WERI-Rb-1 (cell line): ENCODE measurements at places on chromosomes 1 and 21.

DNA sequence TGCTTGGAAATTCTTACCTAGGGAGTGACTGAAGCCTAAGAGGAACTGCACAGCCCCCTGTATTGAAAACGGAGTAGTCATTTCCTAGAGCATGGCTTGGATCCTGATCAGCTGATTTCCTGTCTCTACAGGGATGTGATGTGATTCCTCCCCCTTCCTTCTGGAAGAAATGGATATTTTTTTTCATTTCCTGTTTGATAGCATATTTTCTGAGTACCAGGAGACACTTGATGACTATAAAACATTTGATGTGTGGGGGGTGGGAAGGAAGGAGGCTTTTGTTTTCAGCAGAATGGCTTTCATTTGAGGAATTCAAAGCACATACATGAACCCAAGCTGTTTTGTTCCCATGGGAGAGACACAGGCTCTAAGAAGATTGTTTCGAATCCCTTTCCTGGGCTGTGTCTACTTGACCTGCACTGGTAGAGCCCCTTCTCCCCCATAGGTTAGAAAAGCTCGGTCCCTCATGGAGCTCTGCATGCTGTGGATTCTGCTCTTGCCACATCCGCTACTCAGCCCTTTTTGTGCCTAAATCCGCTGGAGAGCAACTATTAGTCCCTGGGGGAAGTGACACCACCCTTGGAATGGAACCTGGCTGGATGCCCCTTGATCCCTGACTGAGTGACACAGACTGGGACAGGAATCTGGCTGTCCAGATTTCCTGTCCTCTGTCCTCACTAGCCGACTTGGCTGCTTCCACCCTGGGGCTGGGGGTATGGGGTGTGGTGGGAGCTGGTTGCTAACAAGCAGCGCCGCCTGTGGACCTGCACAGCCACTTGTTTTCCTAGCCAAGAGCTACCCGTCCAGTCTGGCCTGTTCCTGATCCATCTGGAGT lies 71.8 kb upstream of the MACF1 start:
- peak; percentile 40 for DNase-seq

- no peak for DNase-seq
These were observed 21.5 kb upstream of the PWP2 start for GRCh38 chr21:44085491-44086321.

DNA sequence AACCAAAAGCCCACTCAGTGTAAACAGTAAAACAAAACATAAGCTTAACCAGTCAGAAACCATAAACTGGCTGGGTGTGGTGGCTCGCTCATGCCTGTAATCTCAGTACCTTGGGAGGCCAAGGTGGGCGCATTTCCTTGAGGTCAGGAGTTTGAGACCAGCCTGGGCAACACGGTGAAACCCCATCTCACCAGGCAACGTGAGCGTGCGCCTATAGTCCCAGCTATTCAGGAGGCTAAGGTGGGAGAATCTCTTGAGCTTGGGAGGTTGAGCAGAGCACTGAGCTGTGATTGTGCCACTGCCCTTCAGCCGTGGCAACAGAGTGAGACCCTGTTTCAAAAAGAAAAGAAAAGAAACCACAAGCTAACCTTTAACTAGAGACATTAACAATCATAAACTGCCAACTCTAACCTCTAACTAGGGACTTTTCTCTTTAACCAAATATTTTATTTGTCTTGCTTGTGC lies 13.1 kb upstream of the PRRC2C start:
- no peak for DNase-seq

GRCh38 chr1:223741861-223742260 lies 29.5 kb downstream of the CAPN2 start:
- no peak for DNase-seq

- DNase-seq, result no peak
These were observed 85.3 kb downstream of the PSMG1 start for GRCh38 chr21:39097981-39098380.

DNA sequence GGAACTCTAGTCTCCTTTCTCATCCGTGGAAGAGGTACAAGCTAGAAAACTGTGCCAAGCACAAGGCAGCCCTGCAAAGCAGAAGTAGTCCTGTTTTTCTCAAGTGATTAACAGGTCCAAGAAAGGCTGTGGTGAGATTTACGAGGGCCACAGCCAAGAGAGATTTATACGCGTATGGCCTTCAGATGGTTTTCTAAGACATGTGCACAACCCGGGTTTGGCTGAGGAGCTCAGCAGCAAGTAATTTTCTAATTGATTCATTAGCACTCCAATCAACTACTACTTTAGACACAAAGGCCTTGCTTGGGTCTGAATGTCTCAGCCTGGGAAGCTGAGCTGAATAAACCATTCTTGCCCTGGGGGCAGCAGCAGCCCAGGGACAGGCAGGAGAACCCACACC lies 55.8 kb downstream of the SSBP3 start:
- peak; percentile 73 for DNase-seq

DNA sequence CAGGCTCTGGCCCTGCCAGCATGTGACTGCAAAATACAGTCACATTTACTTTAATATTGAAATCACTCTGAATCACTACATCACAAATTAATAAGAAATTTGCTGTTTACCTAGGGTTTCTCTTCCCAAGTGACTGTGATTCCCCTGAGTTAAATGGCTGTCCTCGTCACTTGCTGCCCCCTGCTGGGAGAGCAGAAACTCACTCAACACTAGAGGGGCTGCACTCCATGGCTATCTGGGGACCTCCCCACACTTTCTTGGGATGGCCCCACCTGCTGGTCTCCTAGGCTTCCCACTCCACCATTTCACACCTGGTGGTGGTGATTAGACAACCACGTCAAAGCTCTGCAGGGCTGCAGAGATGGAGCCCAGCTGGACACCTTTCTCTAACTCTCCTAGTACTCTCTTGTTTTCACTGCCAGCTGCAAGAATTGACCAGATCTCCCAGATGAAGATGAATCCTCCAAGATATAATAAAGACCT lies 63.4 kb downstream of the CD2 start:
- peak; percentile 86 for DNase-seq

GRCh38 chr1:197463142-197463541 lies 195.1 kb downstream of the CRB1 start:
- DNase-seq, result no peak

GRCh38 chr1:155254714-155255242 lies 505 bp downstream of the ENTREP3 start:
- DNase-seq, result peak; percentile 49

DNA sequence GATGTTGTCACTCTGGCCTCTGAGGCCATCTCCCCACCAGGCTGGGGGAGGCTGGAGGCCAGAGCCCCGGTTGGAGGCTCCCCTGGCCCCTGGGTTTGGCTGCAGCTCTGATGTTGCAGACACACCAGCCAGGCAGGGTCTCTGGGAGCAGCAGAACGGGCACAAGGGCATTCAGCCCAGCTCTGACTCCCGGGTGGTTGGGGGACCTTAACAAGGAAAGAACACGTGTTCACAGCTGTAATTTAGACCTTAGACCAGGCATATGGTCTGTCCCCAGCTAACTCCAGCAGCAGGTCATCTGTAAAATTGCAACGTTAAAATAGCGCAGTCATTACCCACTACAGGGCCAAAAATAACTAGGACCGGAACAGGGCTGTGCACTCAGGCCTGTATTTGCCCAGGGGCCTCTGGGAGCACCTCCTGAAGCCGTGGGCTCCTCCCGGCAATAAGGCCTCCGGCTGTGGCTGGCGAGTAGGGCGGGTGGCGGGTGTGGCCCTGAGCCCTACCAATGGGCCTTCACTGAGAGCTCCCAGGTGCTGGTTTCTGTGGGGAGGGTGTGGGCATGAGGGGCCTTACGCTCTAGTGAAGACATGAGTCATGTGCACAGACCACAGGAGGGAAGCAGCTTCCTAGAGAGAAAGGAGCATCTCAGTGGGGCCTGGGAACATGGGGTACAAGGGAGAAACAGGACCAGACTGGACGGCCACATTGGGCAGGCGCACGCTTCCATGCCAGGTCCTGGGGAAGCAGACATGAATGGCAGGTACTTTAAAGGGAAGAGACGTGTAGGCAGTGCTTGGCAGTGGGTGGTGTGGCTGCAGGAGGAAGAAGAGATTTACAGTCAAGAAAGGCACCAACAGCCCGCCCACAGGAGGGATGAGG lies 6.1 kb downstream of the LDLRAP1 start:
- no peak for DNase-seq

DNA sequence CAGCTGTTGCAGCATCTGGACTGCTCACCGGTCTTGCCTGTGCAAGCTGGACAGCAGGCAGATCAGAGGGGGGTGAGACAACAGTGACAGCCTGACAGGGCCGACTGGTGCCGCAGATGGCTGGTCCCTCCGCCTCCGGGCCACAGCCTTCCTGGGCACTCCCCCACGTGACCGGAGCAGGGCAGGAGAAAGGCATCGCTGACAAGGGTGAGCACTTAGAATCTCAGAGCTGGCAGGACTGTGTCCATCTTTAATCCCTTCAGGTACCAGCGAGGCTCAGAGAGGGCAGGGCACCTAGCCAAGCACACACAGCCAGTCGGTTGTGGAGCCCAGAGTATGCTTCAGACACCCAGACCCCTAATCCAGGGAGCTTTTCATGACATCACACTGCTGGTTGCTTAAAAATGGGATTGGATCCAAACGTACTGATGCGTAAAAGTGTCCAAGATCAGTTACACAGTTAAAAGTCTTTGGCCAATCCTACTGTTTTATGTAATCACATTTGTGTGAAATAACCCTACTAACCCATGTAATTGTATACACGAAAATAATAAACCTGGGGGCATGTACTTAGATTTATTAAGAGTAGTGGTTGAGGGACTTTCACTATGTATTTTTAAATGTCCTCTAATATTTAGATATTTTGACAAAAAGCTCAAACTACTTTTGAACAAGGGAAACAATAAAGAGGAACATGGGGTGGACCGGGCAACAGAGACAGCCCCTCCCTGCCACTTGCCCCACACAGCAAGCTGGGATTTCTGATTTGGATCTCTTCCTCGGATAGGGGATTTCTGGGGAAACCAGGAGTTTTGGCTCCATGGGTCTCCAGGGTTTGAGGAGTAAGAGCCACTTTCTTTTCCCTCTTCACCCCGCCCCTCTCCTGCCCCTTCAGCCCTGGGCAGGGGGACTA lies 758 bp upstream of the CNTN2 start:
- DNase-seq, result no peak

- DNase-seq, result no peak
These were observed 80.0 kb downstream of the LHX4 start for GRCh38 chr1:180310095-180310494.

DNA sequence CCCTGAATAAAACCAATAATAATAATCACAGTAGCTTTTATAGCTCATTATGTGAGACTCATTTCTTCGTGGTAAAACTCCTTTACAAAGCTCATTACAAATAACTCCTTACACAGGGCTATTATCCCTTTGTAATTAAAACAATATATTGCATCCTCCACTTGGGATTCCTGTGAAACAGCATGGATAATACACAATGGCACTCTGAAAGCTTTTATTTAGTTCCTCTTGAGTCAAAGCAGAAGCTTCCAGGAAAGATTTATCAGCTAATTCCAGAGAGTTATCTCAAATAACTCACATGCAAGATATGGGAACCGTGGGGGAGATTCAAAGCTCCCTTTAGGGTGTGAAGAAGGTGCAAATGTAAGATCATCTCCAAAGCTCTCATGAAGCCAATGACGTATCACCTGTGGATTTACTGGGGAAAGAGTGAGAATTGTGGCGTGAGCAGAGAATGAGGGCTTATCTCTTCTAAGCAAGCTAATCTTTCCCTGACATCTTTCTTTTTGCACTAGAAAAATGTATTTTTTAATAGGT lies 60.4 kb upstream of the GJA5 start:
- no peak for DNase-seq

DNA sequence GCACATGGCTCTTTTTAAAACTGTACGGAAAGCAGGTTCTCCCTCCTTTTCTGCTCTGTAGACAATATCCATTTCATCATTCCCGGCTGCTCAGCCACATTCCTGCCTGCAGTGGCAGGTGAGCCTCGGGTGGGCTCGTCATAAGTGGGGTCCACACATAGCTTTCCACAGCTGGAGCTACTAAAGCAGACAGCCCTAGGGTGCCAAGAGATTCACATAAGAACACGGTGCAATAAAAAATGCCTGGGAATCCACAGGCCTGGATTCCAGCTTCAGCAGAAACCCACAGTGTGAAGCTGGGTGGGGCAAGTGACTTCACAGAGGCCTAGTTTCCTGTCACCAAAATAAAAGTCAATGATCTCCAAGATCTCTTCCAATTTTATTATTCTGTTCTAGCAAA lies 96.4 kb downstream of the MIS18A start:
- DNase-seq, result no peak

DNA sequence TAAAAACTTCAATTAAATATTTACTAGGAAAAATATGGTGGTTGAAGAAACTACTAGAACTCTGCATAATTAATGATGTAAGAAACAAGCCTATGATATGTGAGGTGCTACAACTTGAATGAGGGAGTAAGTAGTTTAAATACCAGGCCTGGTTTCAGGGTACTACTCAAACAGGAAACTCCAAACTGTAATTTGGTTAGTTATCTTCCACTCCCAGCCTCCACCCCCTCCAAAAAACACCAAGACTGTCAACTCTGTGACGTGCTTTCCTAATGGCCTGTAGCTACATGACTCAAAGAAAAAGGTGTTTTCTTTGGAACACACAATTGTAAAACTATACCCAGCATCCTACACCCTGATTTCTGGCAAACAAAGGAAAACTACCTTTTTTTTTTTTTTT lies 55.9 kb upstream of the RCC1 start:
- no peak for DNase-seq

DNA sequence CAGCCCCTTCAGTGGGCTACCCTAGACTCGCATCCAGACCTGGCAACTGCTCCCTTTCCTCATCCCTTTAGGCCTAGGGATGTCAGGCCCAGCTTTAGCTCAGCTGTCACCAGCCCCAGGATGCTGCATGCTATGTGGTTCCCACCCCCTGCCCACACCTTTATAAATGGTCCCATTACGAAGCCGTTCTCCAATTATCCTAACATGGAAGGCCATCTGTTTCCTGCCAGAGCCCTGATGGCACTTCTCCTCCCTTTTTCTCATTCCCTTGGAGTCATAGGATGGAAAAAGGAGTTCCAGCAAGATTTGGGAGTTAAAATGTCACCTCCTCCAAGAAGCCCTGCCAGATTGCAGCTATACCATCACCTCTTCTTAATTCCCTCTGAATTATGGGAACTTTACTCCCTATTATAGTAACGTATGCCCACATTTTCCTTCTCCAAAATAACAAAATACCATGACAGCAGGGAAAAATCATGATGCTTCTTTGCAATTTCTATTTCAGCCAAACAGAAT lies 205.0 kb upstream of the GRIK3 start:
- DNase-seq, result peak; percentile 24

DNA sequence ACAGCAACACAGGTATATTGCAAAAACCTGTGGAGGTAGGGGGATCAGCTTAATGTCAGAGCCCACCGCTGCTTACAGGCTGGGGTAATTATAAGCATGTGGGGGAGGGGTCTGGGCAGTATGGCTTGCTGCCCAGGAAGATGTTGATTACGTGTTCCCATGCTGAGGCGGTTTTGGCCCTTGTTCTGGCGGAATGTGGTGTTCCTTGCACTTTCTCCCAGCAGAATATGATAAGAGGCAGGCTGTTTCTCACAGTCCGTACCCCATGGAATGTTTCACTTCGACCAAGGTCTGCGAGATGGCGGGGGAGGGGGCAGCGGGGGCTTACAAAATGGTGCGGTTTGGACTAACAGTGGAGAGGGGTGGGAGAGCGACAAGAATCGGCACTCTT lies 9.8 kb upstream of the HPCAL4 start:
- DNase-seq, result no peak

GRCh38 chr1:83849191-83850061 lies 149.5 kb downstream of the TTLL7 start:
- no peak for DNase-seq

GRCh38 chr1:81695741-81696140 lies 105.0 kb upstream of the ADGRL2 start:
- no peak for DNase-seq
